ENCODE measurements at places on chromosomes 2 and 18. TPM values are rescaled to one million over a fixed set of nuclear protein-coding genes. Genes with fewer than 3 reads are reported as not detected.

CNDP1 gene
- total RNA-seq: not detected

CREG2 gene
- total RNA-seq: 0.14 TPM

GKN1 gene
- not detected for total RNA-seq

EN1 gene
- not detected for total RNA-seq

XDH gene
- total RNA-seq: not detected

ACAA2 gene
- total RNA-seq: 74.5 TPM

AKAIN1 gene
- total RNA-seq: not detected

All from smooth muscle cell of bladder (primary cell).